D341Med (cell line): ENCODE measurements at places on chromosomes 16 and 17.

DNA sequence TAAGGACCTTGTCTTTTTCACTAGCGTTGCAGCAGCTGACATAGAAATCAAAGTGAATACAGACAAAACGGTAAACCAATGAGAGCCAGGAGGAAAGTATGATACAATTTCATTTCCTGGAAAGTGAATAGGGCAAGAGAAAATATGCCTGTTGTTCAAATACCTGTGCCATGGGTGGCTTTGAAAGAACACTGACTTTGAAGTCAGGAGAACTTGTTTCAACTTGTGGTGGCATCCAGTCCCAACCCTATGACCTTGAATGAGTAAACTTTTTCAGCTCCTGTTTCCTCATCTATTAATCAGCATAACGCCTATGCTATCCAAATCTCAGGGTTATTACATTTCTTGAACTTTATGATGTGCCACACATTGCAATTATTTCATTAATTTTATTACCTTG, 173.7 kb upstream of the HS3ST3A1 start:
- no peak for DNase-seq

DNA sequence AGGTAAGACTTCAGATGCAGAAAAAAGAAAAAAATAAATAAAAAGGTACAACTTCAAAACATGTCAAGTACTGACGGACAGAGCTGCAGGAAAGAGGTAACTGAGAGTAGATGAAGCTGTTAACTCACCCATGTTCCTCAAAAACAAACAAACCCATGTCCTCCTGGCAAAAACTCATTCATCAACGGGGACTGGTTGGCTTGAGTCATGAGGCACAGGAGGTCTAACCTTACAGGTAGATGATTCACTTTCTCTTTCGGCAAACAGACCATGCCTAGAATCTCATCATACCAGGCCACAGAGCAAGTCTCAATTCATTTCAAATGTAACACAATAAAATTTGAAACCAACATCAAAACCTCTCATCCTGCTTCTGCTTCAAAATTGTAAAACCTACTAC, 12.3 kb upstream of the FASN start:
- no peak for DNase-seq

GRCh38 chr16:57128771-57129389, 36.5 kb downstream of the CPNE2 start:
- DNase-seq: no peak

DNA sequence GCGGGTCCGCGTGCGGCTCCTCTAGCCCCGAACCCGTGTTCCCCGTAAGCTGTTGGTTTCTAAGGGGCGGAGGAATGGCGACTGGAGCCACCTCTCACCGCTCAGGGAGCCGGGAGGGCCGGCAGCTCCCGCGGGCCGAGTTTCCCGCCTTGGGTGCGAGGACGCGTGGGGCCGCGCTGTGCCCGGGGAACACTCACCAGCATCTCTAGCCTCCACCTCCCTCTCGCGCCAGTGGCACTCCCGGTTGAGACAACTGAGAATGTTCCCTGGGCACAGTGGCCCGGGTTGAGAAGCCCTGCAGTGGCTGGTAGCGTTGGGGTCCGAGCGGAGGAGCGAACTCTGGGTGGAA, 560 bp downstream of the TELO2 start:
- DNase-seq: peak; percentile 66

DNA sequence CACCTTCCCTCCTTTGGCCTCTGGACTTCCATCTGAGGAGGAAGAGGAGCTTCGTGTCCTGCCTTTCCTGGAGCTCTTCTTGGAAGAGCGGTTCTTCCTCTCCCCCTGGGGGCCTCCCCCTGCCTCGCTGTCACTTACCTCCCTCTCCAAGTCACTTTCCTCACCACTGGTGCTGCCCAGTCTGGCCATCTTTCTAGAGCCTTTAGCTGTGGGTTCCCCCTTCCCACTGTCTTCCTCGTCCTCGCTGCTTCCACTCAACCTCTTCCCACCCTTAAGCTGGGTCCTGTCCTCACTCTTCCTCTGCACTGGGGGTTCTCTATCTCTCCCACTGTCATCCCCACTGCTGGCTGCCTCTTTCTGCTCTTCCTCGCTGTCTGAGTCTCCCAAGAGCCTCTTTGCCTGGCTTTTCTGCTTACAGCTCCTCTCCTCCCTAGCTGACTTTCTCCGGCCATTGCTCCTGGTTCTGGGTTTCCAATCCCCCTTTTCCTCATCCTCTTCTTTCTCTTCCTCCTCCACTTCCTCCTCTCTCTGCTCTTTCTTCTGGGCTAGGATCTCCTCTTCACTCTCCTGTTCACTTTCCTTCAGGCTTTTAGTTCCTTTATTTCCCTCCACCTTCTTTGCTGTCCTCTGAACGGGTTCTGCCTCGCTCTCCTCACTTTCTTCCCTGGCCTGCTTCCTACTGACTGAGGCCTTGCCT, 1.4 kb downstream of the HIRIP3 start:
- DNase-seq: no peak

- no peak for DNase-seq
Observed at GRCh38 chr16:67258161-67258835, 9.5 kb downstream of the SLC9A5 start.

- no peak for DNase-seq
Observed at GRCh38 chr17:8806253-8806925, 7.2 kb upstream of the MFSD6L start.

- no peak for DNase-seq
Observed at GRCh38 chr16:56542039-56542438, 22.2 kb upstream of the BBS2 start.

DNA sequence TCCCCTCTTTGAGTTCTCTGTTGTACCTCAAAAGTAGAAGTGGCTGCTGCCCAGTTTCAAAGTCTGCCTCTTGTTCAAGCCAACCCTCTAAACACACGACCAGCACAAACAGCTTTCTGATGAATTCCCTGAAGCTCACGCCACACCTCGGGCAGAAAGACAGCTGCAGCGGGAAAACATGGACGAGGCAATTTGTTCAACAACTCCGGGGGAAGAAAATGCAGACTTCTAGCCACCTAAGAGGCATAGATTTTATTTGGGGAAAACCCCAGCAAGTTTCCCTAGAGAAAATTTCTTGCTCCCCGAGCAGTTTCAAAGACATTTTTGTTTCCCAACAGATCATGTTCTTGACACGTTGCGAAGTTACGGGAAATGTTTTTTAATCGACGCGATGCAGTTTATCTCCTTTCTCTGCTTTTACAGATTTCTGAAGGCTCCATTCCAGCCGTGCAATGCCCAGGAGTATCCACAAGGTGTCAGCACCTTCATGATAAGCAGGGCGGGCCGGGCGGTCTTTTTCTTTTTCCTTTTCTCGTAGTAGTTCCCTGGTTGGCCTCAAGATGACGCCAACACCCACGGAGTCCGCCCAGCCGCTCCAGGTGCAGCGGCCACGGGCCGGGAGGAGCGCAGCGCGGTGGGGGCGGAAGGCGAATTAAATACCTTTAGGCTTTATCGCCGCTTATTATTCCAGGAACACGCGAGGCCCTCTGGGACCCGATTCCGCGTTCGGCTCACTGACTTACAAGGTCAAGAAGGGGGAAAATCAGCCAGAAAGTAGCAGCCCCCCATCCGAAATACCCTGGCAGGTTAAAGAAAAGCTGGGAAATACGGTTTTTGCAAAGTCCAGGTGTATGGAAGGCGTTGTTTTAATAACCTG, 2.9 kb upstream of the FOXC2 start:
- DNase-seq: peak; percentile 88

DNA sequence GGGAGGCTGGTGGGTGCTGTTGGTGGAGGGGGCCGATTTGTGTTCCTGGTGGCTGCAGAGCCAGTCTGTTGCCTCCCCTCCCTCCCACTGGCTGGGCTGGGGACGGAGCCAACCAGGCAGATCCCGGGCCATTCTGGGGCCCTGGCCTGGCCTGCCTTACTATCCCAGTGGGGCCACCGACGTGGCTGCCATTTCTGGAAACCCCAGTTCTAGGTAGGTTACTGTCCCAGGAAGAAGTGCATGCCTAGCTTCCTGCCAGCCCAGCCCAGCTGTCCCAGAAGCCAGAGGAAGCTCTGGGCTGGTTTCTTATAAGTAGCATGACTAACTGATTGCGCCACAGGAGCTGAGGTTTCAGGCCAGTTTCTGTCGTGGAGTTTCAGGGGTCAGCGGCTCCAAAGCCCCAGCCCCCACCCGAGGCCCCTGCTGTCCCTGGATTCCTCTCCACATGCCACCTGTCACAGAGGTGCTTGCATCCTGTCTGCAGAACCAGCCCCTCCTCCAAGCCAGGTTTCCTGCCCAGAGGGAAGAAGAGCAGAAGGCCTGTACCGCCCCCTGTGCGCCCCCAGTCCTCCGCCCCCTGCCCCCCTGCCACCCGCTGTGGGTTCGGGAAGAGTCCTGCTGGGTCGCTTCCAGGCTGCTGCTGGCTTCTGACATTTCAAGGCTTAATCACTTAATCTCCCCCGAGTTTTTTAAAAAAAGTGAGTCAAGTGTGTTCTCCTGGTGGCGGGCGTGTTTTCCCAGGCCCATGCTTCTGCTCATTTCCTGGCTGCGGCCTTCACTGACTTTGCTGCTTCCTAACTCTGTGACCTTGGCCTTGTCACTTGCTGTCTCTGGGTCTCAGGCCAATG, 13.2 kb downstream of the IL4R start:
- peak; percentile 62 for DNase-seq

GRCh38 chr17:55351226-55351625, 70.4 kb downstream of the MMD start:
- DNase-seq: no peak

DNA sequence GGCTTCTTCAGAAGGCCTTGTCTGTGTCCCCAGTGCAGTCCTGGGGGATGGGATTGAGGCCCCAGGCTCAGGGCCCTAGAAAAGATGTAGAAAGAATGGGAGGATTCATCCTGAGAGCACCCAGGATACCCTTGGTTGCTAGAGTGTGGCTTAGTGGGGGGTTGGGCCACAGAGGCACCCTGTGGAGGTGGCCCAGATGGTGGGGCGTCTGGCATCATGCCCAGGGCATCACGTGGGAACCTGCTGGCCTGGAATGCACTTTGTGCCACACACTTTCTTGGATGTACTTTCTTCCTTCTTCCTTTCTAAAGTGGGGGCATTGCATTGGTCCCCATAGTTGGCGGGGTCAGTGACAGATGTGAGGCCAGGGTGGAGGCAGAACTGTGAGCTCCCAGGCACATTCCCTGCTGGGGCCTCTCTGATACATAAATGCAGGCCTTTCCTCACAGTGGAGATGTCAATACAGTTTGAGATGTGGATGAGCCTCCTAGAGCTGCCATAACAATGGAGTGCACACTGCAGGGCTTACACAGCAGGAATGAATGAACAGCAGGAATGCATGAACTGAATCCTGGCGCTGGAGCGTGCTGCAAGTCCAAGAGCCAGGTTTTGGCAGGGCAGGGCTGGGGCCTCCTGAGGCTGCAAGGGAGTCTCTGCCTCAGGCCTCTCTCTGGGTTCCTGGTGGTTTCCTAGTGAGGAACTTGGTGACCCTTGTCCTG, 43.3 kb downstream of the MGAT5B start:
- peak; percentile 87 for DNase-seq

GRCh38 chr17:64356776-64357175, 33.9 kb downstream of the PECAM1 start:
- DNase-seq: peak; percentile 20

- no peak for DNase-seq
Observed at GRCh38 chr17:79083191-79083971, 8.8 kb downstream of the ENGASE start.

DNA sequence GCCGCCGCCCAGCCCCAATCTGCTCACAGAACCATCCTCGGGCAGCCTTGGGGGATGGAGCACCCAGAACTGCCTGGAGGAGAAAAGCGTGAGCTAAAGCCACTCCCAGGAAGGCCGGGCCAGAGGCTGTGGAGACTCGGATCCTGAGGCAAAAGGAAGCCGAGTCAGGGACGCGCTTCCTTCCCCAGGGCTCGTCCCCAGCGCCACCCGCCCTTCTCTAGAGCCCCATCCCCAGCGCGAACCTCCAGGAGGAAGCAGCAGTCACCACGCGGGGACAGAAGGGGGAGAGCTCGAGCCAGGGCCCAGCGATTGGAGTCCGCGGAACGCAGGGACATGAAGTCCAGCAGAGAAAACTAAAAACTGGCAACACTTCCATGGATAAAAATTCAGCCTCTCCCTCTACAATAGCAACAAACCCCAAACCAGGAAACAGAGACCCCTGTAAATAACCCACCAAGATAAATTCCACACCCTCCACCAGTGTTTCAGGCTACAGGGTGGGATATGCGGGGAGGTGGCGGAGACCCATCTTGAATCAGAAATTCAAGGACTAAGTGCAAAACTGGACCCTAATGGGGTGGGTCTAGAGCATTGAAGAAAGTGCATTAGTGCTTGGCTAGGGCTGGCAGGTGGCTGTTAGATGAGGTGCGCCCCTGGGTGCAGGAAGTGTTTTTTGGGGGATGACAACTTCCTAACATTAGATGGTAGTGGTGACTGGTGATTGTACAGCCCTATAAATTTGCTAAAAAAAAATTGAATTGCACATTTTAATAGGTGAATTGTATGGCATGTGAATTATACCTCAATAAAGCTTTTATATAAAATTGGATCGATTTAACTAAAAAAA, 116.1 kb upstream of the METRNL start:
- no peak for DNase-seq

- no peak for DNase-seq
Observed at GRCh38 chr16:9428355-9429005, 337.0 kb downstream of the HAPSTR1 start.

DNA sequence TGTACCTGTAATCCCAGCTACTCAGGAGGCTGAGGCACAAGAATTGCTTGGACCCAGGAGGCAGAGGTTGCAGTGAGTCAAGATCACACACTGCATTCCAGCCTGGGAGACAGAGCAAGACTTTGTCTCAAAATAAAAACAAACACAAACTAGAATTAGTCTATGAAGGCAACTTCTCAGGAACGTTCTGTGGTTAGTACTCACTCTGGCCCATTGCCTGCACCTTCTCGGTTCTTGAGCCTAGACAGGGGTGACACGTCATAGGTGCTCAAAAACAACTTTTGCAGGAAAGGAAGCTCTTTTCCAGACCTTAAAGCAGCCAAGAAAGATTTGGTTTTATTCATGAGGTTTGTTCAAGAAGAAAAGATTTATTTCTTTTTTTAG, 22.3 kb upstream of the CNOT1 start:
- no peak for DNase-seq

GRCh38 chr17:7845359-7846062, 9.4 kb upstream of the TMEM88 start:
- no peak for DNase-seq

- DNase-seq: no peak
Observed at GRCh38 chr17:29760279-29761039, 137.7 kb upstream of the CORO6 start.

DNA sequence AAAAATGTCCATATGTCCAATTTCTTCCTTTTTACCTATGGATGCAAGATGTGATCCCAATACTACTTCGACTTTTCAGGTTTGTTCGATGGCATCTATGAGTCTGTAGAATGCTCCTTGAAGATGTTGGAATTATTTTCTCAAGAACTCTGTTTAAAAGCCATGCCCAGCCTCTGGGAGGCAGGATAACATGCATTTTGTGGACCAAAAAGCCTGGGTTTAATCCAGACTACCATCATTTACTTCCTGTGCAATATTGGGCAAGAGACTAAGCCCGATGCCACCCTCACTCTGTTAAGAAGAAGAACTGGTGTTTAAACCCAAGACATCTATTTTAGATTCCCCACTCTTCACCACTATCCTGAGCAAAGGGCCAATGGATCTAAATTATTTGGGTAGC, 42.8 kb upstream of the SALL1 start:
- DNase-seq: no peak

- no peak for DNase-seq
Observed at GRCh38 chr16:68238029-68238345, 2.1 kb upstream of the ESRP2 start.
